Left colon (tissue), 2 donors: ENCODE measurements at places on chromosomes 12 and 14.

- no peak for DNase-seq
These were observed 9.0 kb downstream of the PLEKHA5 start for GRCh38 chr12:19138551-19138950.

DNA sequence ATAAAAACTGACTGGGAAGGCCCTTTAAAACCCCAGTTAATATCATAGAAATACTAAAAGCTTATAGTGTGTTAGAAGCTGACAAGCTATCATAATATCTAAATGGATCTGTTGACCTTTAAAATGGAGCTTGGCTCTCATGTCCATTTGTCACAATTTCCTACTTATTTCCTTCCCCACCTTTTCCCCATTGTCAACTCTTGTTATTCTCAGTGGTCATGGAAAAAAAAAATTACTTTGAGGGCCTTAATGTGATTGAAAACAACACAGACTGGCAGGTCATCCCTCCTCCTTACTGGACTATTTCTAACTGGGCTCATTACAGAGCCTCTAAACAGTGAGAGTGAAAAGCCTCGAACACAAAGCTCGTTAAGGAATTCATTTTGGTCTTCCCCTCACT lies 13.7 kb upstream of the WNK1 start:
- DNase-seq: no peak

DNA sequence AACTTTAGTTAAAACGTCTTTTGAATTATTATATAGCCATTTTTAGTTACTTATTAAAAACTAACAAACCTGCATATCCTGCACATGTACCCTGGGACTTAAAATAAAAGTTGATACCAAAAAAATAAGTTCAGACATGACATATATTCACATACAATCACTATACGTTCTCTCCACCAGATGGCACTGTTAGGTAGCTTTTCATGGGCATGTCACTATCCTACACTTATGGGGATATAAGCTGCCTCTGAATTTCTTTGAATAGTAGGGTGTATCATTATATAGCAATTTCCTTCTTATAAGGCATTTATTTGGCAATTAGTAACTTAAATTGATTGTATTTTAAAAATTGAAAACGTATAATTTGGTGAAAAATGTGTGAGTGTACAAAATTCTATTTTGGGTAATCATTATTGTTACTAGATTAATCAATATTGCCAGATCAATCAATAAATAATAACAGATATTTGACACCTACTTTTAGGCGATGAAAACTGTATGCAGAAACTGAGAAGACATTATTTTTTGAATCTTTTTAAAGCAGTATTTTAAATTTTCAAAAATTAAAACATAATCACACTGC lies 31.8 kb upstream of the OR10A7 start:
- DNase-seq: peak; percentile 5

- DNase-seq: peak; percentile 64
These were observed 21.0 kb upstream of the PSMC1 start for GRCh38 chr14:90235179-90235976.

- DNase-seq: peak; percentile 82
These were observed 13.2 kb upstream of the TIGAR start for GRCh38 chr12:4307593-4308333.

DNA sequence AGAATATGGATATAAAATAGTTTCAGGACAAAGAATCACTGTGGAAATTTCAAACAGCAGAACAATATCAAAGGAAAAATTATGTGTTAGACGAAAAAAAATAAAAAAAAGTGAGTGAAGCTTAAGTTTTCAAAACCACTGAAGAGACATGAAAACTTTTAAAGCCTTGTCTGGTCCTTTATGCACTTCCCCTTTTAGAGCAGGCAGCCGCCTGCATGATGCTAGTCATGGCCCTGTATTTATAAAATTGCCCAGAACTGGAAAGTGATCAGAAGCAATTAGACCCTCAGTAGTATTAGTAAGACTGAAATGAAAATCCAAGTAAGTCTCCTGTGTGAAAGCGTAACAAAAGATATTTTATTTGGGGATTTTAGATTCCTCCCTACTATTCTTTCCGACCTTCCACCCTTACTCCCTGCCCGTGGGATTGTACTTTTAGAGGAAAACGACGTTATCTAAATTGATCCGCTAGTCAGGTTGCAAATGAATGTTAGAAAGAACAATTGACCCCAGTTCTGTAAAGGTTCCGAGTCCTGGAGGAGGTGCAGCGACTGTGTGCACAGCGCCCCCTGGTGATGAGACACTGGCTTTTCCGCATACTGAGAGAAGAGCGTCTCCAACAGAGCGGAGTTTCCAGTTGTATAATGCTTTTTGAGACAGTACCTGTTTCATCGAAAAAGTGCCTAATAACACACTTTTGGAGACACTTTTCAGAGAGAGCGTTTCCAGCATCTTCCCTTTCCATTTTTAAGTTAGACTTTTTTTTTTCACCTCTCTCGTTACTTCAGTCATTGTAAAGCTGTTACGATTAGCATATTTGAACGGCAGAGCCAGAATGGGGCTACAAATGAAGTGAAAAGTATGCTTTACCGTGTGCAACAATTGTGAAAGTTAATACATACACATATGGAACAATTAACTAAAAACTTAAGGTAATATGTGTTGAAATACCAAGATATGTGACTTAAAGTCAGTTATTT lies 12.4 kb downstream of the MGST1 start:
- peak; percentile 80 for DNase-seq

- DNase-seq: no peak
These were observed 47.9 kb upstream of the PTGDR start for GRCh38 chr14:52219488-52220084.

DNA sequence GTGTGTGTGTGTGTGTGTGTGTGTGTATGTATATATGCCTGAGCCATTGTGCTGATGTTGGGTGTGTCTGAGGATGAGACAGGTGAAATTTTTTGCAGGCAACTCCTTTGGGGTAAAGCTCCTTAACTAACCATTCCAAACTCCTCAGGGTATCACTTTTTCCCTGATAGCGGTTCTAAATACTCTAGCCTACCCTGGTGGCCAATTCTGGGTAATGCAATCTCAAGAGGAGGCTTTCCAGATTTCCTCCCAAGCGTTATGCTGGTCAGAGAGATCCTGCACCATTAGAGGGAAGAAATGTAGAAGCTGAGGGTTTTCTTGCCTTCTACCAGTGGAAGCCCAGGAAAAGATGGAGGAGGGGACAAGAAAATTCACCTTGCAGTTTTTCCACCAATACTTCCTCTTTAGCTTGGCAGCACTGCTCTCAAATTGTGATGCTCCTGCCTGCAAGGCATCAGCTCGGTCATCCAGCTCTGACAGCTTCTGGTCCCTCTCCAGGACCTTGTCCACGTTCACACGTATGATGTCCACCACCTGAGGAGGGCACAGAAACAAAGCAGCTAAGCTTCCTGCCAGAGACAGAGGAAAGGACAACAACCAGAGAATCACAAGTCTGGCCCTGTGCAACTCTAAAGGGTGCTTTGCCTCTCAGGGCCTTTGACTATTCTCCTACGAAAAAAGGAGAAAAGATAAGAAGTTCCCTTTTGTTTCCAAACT lies 4.9 kb downstream of the VAMP1 start:
- DNase-seq: no peak

DNA sequence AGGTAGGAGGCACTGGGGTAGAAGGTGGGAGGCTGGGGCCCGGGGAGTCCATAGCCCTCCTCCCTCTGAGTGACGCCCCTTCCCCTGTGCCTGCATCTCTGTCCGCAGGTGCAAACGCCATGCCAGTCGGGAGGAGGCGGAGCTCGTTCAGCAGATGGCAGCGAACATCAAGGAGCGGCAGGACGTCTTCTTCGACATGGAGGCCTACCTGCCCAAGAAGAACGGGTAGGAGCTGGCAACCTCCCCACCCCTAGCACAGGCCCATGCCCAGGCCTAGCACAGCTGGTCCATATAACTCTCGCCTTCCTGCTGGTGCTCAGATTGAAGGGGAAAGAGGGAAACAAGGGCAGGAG lies 35.6 kb downstream of the TMEM120B start:
- DNase-seq: no peak

DNA sequence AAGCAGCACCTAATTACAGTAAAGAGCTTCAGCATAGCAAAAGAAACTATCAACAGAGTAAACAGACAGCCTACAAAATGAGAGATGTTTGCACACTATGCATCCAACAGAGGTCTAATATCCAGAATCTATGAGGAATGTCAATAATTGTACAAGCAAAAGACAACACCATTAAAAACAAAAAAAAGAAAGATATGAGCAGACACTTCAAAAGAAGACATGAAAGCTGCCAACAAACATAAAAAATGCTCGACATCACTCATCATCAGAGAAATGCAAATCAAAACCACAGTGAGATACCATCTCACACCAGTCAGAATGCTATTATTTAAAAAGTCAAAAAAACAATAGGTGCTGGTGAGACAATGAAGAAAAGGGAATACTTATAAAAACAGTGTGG lies 273.1 kb downstream of the TMTC2 start:
- DNase-seq: no peak

GRCh38 chr12:52494518-52494917 lies 1.5 kb upstream of the KRT6A start:
- DNase-seq: no peak

DNA sequence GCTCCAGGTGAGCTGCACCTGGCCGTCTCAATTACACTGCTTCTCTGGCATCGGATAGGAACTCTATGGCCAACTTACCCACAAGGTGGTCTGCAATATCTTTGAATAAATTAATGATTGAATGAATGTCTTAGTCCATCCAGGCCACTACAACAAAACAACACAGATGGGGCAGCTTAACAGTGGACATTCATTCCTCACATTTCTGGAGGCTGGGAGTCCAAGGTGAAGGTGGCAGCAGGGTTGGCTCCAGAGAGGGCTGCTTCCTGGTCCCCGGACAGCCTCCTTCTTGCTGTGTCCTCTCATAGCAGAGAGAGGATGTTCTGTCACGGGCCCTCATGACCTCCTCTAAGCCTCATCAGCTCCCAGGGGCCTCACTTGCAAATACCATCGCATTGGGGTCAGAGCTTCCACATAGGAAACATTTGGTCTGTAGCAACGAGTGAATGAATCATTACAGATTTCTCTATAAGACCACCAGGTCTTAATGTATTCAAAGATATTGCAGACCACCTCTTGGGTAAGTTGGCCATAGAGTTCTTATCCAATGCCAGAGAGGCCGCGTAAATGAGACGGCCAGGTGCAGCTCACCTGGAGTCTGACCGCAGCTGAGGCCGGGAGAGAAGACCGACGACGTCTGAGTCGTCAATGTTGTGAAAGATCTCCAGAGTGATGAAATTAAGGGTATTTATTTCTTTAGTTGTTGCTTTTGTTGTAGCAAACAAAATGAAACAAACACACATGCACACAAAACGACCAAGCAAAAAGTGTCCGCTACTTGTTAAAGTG lies 182.7 kb upstream of the C14orf180 start:
- DNase-seq: no peak

GRCh38 chr14:91078095-91078737 lies 17.8 kb upstream of the RPS6KA5 start:
- no peak for DNase-seq

GRCh38 chr14:36019126-36019525 lies 157.4 kb downstream of the PTCSC3 start:
- DNase-seq: no peak

- no peak for DNase-seq
These were observed 34.4 kb downstream of the DDX51 start for GRCh38 chr12:132109741-132110140.
